ENCODE measurements at places on chromosomes 5 and 9.

DNA sequence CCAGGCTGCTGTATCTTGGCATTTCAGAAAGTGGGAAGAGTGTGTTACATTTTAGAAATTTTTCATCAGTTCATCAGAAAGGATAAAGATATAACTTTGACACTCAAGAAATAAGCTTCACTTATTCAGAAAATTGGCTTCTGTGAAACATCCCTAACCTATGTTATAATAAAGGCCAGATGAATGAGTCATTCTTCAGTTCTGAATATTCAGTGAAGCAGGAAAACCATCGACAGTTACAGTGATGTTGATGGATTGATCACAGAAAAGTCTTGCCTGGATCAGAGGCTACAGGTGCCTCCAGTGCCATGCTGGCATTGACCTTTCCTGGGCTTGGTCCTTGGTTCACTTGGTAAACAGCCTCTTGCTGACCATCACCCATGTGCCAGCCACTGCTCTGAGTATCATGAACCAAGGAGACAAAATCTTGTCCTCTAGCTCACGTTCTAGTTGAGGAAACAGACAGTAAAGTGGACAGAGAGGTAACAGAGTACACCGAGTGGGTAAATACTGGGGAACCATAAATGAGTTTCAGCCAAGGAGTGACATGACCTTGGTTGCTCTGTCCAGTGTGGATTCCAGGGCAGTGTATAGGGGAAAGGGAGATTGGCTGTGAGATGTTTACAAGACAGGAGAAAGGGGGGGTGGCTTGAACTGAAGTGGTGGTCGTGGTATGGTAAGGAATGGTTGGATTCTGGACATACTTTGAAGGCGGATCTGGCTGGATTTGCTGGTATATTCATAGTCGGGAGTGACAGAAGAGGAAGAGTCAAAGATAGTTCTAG, 98.6 kb downstream of the AMBP start:
- no peak for DNase-seq

- DNase-seq = peak; percentile 69
Observed at GRCh38 chr5:172834415-172835289, 601 bp downstream of the ERGIC1 start.

DNA sequence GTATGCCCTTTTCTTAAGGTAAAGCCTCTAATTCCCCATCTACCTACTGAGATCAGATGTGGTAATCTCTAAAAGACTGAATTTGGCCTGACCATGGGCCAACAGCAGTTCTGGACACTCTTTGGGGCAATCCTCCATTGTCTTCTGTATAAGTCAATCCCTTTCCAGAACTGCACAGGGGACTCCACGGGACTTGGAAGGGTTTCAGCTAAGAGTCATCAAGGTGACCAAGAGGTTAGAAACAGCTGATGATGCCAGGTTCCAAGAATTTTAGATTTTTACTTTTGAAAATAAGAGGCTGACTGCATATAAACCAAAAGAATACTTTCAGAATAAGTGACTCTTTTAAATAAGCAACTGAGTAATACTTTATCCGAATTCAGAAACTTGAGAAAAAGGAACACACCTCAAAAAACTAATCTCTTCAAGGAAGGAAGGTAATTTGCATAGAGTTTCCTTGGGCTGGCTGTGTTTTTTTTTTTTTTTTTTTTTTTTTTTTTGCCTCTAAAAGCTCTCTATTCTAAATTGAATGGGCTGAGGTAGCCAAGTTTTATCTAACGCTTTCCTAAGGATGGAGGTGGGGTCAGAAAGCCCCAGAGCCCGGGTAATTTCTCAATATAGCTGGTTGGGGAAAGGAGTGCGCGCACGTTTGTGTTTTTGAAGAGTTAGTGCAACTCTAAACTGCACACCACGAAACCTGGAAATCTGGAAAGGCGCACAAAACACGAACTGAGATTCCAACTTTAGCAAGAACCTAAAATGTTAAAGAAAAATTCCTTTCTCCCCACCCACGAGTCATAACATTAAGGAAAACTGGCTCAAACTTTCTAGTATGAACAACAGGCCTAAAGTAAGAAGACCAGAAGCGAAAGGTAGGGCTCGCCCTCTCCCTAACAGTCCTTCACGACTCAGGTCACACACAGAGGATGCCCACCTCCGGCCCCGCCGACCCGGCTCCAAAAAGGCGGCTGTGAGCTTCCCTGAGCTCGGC, 1.3 kb downstream of the VCP start:
- no peak for DNase-seq

- no peak for DNase-seq
Observed at GRCh38 chr9:82996941-82997340, 66.0 kb downstream of the RASEF start.

DNA sequence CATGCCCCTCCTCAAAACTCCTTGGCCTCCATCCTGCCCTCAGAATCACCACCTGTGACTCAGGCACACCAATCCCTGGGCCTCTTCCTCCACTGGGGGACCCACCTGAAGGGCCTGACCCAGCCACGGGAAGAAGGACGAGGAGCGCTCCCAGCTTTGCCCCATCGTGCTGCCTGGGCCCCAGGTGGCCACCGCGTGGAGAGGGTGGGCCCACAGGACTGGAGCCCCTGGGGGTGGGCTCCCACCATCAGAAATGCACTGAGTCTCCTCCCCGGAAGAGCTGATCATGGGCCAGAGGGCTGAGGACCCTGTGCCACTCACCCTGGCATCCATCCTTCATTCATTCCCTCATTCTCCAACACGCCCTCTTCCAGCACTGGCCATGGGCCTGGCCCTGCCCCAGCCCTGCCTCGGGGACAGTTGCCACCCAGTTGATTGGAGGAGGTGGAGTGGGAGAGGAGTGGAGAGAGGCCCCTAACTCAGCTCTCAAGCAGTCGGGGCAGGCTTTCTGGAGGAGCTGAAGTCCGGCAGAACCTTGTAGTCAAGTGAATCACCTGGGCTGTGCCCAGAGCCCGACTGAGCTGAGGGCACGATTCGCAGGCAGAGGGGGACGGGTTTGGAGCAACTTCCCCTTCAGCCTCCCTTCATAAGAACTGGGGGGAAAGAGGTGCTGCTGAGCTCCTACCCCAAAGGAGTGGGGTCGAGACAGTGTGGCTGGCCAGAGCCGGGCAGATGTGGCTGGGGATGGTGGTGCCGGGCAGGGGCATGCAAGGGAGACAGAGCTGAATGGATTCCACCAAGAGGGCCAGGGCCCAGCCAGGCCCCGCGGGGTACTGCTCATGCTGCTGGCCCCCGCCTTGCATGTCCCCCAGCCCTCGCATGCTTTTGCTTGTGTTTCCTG, 29.6 kb downstream of the DNM1 start:
- DNase-seq = no peak

DNA sequence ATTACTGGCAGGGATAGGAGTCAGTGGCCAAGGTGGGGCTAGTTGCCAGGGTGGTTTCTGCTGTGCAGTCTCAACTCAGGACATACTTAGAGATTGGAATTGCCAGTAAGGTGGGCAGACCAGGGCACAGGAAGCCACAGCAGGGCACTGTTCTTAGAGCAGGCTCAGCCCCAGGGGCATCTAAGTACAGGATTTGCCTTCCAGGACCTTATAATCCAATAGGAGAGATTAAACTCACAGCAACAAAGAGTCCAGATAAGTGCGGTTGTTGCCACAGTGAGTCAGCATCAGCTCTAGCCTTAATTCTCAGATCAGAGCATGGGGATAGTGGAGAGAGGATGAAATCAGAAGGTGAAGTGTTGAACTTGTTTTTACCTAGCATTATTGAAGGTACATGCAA, 265.8 kb upstream of the TRPC7 start:
- no peak for DNase-seq

- no peak for DNase-seq
Observed at GRCh38 chr9:93592008-93592642, 15.7 kb downstream of the PHF2 start.

- no peak for DNase-seq
Observed at GRCh38 chr5:102596113-102596512, 97.3 kb upstream of the SLCO6A1 start.

DNA sequence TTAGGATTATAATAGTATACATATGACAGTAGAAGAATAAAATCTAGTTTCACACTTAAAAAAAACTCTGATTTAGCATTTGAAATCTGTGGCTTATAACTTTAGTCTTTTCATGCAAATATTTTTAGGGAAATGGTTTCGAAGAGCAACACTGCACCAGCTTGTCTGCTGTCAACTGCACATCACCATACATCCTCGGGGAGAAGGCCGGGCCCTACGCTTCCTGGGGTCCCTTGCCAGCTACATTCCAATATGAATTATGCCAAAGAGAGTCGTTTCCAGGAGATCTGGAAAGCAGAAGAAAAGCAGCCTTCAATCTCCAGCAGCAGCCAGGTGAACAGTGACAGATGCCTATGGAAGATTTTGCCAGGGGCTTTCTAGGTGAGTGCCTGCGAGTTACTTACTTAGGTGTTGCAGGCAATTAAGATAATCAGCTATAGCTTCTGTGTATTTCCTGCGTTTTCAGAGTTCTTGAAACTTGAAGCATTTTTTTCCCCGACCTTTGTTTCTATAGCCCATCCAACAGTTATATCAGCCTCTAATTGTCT, 166.8 kb downstream of the TRPM3 start:
- DNase-seq = no peak

- DNase-seq = no peak
Observed at GRCh38 chr5:139468421-139468931, 2.3 kb upstream of the SMIM33 start.

DNA sequence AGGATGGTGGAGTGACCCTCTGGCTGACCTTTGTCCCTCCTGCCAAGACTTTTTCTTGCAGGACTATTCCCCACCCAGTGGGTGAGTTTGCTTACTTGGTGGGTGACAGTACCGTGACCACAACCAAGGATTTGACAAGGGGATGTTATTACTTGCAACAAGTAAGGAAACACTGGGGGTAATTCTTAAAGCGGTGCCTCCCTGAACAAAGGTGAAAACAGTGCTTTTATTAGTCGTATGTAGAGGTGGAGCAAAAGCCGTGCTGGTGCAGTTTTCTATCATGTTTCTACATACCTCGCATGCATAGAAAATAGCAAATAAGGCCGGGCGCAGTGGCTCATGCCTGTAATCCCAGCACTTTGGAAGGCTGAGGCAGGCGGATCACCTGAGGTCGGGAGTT, 41.0 kb upstream of the KDM4C start:
- DNase-seq = no peak

DNA sequence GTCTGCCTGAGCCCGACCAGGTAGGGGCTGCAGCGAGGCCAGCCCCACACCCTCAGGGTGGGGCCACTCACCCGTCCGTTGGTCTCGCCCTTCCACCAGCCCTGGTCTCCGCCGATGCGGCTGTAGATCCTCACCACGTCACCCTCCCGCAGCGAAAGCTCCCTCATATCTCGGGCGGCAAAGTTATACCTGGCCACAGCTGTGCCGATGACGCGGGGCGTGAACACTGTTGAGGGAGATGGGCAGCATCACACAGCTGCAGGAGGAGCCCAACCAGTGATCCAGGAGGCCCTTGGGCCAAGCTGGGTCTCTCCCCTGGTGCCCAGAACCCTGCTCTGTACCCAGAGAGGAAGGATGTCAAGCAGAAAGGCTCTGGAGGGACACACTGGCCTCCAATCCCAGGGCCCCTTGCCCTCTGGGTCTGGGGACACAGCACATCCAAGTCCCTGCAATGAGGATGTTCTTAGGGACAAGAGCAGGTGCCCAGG, 30.3 kb upstream of the SARDH start:
- peak; percentile 54 for DNase-seq

GRCh38 chr9:136703276-136703860, 9.0 kb upstream of the DIPK1B start:
- DNase-seq = no peak

DNA sequence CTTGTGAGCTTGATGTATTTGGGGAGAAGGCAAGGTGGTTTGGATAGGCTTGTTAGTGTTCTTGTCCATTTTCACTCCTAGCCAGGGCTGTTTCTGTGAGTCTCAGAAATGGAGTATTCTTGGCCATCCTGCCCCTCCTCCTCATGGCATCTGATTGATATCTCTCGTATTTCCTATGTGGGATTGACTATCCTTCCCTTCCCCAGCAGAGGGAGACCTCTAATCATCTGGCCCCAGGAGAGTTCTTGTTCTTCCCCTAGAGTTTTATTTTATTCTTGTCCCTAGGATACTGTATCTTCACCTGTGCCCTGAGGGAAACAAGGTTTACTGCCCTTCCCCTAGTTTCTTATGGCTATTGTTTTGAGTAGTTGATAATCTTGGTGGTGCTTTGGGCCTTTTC, 114.4 kb downstream of the VPS13A start:
- DNase-seq = no peak

- no peak for DNase-seq
Observed at GRCh38 chr9:108991479-108991878, 21.8 kb downstream of the CTNNAL1 start.

DNA sequence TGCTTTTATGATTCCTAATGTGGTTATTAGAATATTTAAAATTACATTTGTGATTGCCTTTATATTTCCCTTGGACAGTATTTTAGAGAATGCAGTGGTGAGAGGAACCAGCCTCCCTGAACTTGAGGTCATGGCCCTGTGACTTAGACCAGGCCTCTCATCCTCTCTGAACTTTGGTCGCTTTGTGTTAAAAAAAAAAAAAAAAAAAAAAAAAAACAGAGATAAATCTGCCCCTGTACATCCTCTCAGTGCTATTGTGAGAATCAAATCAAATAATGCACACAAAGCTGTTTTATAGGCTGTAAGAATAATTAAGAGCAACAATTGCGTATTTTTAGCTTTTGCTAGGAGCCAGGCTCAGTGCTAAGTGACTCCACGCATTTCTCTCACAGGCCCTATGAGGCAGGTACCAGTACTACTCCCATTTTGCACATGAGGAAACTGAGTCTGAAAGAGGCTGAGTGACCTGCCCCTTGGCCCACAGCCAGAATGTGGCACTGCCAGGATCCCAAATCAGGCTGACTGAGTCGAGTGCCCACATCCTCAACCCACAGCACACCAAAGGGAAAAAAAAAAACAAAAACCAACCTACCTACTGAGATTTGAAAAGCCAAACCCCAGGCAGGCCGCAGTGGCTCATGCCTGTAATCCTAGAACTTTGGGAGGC, 110.3 kb upstream of the LARP1 start:
- DNase-seq = no peak

- DNase-seq = no peak
Observed at GRCh38 chr5:173355561-173355960, 27.3 kb upstream of the STC2 start.

DNA sequence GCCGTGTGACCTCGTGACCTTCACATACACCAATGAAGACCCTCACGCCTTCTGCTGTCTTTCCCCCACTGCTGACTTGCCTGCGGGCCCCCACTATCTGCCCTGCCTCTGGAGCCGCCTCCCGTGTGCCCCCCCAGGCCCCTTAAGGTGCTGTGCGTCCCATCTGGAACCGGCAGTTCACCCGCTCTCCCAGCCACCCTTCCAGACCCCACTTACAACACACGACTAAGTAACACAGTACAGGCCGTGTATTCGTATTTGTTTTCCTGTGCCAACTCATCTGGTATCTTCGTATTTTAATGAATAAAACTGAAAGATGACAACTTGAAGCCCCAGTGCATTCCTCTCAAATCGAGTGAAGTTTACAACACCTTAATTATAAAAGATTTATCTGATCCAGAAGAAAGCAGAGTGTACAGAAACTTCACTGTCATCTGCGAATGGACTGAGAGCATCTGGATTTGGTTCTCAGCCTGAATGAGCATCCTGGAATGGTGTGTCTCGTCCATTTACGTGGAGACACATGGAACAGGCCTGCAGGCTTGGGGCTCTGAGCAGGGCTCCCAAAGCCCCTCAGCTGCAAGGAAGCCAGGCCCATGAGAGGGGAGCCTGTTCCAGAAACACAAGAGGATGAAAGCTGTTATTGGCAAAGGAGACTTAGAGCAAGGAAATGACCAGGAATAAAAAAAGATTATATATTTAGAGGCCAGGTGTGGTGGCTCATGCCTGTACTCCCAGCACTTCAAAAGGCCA, 21.9 kb upstream of the TERT start:
- DNase-seq = no peak

- no peak for DNase-seq
Observed at GRCh38 chr9:70580606-70581195, 166.2 kb upstream of the KLF9 start.

- DNase-seq = no peak
Observed at GRCh38 chr9:3214741-3215140, 311.1 kb downstream of the RFX3 start.

All from sciatic nerve (tissue), 2 donors.